ENCODE measurements at places on chromosomes 13 and 19.

- DNase-seq = no peak
Observed at GRCh38 chr13:93228643-93228937, 2.0 kb downstream of the GPC6 start.

GRCh38 chr13:109906976-109907375, 120.6 kb upstream of the IRS2 start:
- DNase-seq = no peak

DNA sequence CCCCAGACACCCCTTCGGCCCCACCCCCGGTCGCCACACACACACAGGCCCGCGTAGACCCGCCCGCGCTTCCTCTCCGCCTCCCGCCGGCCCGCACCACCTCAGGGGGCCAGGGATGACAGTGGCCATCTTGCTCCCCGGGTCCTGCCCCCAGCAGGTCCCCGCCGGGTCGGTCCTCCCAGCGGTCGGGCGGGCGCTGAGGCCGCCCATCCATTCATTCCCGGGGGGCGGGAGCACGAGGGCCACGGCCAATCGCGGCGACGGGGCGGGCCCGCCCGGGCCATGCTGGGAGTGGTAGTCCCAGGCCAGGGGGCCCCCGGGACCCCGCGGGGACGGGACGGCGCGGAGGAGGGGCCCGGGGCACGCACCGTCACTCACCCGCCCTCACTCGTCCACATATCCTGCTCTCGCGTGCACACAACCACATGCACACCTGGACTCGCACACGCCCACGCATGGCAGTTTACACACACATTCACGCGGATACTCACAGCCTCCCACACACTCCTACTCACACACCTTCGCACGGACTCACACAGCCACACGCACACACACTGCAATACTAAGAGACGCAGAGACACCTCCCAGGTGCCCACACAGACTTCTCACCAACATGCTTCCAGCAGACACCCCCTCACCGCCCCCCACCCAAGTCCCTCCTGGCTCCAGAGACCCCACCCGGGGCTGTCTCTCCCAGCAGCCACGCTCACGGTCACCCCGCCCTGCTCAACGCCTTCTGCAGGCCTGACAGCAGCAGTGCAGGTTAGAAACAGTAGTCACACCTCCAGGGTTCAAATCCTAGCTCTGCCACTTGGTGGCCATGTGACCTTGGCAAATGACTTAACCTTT, at the start of gene DPF1:
Gene DPF1 (minus strand): TSS at position 209 of the 849 bp plus-strand sequence. CDS start 80 bp downstream, at position 129.
- no peak for DNase-seq

- no peak for DNase-seq
Observed at GRCh38 chr13:42153199-42154113, 105.0 kb downstream of the DGKH start.

- DNase-seq = no peak
Observed at GRCh38 chr13:110115591-110115990, 191.4 kb downstream of the COL4A1 start.

- no peak for DNase-seq
Observed at GRCh38 chr19:2331601-2332246, 3.2 kb downstream of the SPPL2B start.

DNA sequence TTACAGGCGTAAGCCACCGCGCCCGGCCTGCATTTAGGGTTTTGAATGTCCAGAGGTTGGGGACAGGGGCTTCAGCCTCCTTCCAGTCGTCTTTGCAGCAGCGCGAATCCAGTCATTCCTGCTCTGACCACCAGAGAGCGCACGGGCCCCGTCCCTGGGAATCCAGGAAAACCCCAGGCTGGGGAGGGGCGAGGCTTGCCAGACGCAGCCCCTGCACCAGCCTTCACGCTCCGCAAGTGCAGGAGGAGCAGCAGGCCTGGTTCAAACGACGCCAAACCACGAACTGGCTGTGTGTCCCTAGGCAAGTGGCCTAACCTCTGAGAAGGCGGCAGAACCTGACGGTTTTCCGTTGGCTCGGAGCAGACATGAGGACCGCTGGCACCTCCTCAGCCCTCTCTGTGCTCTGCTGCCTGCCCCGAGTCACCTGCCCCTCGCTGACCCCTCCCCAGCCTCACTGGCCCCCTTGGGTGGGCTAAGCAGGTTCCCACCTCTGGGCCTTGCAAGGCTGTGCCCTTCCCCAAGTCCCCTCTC, 2.0 kb upstream of the RNF126 start:
- DNase-seq = peak; percentile 75

GRCh38 chr13:52713894-52714293, 25.7 kb downstream of the CNMD start:
- no peak for DNase-seq

- no peak for DNase-seq
Observed at GRCh38 chr13:33799950-33800592, 17.9 kb upstream of the RFC3 start.

DNA sequence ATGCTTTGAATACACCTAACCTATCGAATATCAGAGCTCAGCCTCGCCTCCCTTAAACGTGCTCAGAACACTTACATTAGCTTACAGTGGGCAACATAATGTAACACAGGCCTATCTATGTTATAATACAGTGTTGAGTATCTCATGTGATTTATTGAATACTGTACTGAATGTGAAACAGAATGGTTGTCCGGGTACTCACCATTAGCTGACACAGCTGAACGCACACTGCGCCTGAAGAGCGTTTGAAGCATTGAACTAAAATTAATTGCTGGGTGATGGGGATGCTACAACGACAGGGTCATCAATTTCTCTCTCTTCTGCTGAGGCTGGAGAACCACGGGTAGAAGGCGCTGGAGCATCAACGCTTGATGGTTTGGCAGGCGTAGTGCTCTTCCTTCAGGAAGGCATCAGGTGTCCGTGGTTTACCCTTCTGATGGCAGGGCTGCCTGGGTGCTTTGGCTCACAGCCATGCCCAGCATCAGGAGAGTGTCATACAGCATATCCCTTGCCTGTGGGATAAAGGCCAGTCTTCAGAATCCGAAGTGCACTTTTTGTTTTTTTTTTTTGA, 46.9 kb upstream of the UBE2L5 start:
- no peak for DNase-seq

DNA sequence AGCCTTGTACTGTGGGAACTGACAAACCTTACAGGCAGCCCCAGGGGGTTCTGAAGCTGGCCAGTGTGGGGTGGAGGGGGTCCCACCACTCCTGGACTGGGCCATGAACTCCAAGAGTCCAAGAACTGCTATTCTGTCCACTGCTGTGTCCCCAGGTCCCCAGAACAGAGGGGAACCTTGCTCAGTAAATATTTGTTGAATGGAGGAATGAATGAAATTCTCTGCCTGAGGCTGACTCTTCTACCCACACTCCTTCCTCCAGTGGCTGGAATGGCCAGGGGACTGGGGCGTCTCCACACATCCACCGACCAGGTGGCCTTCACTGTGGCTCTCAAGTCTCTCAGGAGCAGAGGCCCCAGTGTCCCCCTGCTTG, 11.6 kb downstream of the WIZ start:
- DNase-seq = no peak

DNA sequence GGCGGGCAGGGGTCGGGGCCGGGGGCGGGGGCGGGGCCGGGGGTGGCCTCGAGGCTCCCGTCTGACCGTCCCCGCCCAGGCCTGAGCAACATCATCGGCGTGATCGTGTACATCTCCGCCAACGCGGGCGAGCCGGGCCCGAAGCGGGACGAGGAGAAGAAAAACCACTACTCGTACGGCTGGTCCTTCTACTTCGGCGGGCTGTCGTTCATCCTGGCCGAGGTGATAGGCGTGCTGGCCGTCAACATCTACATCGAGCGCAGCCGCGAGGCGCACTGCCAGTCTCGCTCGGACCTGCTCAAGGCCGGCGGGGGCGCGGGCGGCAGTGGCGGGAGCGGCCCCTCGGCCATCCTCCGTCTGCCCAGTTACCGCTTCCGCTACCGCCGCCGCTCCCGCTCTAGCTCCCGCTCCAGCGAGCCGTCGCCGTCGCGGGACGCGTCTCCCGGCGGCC, 9.4 kb upstream of the CACNG6 start:
- DNase-seq = no peak

- DNase-seq = no peak
Observed at GRCh38 chr19:10501971-10502523, 1.1 kb downstream of the KEAP1 start.

DNA sequence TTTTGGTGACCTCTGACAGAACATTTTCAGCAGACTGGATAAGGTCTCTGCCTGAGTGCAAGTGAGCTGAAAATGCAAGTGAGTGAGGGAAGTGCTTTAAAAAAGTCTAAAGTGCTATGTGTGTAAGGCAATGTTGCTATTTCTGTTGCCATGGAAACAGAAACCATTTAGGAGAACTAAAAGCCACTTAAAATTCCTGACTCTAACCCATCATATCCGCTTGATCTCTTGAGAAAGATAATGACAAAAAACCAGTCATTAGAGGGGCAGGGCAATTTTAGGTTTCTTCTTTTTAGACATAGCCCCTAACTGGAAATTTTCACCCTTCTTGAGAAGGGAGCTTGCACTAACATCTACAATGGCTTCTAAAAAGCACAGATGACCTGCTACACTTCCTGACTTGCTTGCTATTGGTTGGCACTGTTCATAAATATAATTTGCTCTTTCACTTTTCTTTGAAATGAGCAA, at the start of gene CYSLTR2:
Gene CYSLTR2 (plus strand): TSS at position 458 of the 468 bp plus-strand sequence. CDS start 52,889 bp downstream, outside the sequence.
- peak; percentile 25 for DNase-seq
